ENCODE measurements at places on chromosomes 13 and 19.

DNA sequence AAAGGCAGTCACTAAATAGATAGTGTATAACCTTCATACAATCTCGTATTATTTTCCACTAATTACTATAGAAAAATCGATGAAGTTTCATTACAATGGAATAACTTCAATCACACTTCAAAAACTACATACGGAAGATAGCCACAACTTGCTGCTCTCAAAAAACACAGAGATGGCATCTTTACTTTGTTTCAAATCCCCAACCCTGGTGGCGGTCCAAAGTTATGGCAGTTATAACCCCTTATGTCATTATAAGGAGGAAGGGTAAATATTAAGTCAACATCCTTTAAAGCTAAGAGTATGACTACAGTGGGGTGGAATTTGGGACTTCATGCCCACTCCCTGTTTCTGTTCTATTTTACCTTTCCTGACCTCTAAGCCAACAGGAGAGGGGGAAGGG, 146.5 kb downstream of the LACC1 start:
- DNase-seq, result no peak

DNA sequence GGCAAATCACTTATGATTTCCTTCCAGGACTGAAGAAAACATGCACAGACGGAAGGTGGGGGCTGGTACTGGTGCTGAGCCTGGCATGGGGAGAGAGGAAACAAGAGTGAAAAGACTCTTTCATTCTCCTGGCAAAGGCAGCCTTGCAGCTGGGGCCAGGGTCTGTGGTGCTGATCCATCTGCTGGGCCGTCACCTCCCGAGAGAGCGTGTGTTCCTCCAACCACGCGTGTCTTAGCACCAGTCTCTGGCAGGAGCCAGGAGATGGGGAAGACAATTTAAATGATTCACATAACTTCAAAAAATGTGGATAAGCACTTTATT, 23.9 kb upstream of the SPART start:
- no peak for DNase-seq

DNA sequence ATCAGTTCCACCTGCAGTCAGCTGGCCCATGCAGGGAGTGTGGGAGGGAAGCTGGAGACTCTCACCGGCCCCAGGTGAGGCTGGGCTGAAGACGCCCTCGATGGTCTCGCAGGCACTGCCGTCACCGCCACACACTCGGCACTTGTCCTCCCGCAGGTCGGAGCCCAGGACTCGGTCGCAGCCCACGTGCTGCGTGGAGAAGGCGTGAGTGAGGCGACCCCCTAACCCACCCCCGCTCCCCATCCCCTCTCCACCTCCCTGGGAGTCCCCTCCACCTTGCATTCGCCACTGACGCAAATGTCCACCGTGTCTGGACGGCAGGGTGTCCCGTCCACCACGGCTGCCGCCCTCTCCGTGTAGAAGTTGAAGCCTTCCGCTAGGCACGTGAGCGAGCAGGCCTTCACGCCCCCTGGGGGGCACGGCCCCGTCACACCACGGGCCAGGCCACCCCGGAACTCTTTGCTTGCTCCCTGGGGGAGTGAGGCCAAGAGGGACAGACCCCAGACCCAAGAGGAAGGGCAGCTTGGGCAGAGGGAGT, 12.0 kb upstream of the MYO1F start:
- DNase-seq, result no peak

GRCh38 chr19:55157064-55157908, at the start of gene TNNI3:
Gene TNNI3 (minus strand): TSS chr19:55157732. CDS start chr19:55157589, 143 bp downstream.
- no peak for DNase-seq

DNA sequence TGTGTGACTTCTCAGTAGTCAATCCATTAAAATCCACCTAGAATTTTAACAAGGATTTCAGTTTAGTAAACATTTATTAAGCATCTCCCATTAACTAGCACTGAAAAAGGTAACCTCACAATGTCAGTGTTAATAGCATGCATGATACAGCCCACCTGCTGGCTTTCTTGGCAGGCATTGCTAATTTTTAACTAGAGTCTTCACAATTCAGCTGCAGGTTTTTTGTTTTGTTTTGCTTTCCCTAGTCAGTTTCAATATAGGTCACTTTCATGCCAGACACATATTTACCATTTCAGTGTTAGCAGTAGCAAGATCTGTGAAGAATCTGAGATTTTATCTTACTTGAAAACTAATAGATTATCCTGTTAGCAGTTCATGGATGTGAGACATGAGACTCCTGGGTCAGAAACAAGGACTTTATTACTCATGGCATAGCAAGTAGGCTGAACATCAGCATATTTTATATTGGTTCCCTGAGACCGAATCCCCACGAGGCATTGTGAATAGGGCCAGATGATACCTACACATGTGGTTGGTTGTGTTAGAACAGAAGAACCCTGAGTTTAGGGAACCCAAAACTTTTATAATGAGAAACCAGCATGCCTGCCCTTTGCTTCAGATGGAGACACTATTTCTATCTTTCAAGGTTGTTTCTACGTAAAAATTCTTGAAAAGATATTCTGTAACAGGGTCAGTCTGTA, 198.0 kb upstream of the HTR2A start:
- no peak for DNase-seq

GRCh38 chr13:51267622-51268021, 45.4 kb downstream of the FAM124A start:
- no peak for DNase-seq

GRCh38 chr13:67230404-67231288, 510 bp upstream of the PCDH9 start:
- DNase-seq, result peak; percentile 58

GRCh38 chr13:80529734-80530133, 188.8 kb upstream of the SPRY2 start:
- DNase-seq, result no peak
